IMR-90 (cell line): ENCODE measurements at places on chromosomes 12 and 14. TPM values are rescaled to one million over a fixed set of nuclear protein-coding genes. Genes with fewer than 3 reads are reported as not detected.

DNA sequence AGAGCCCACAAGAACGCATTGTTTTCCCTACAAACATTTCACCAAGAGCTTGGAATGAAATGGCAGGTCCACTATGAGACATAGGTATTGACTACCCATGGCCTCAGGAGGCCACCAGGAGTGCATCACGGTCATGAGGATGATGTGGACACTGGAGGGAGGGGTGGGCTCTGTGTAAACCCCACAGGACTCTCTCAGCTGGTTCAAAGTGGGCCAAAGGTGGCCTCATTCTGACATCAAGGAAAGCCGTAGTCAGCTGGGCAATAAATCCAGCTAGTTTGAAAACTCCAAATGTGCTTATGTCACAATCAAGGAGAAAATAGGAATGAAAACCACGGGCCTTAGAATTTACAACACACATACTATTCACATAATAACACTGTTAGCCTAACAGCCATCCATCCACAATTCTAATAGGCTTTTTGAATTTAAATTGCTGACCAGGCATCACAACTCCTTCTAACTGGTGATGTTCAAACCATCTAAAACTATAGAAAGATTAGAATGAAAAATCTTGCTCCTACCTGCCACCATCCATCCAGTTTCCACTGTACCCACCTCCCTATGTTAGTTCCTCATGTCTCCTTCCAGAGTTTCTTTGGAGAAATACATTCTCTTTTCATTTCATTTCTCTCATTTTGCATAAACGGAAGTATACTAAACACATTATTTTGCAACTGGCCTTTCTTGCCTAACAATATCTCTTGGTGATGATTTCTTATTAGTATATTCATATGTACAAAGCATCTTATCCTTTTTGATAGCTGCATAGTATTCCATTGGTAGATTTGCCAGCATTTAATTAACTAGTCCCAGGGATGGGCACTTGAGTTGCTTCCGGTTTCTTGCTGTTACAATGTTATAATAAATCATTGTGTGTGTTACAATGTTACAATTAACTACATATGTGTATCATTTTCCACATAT lies 21.5 kb downstream of the CMKLR1 start:
- no peak for DNase-seq

DNA sequence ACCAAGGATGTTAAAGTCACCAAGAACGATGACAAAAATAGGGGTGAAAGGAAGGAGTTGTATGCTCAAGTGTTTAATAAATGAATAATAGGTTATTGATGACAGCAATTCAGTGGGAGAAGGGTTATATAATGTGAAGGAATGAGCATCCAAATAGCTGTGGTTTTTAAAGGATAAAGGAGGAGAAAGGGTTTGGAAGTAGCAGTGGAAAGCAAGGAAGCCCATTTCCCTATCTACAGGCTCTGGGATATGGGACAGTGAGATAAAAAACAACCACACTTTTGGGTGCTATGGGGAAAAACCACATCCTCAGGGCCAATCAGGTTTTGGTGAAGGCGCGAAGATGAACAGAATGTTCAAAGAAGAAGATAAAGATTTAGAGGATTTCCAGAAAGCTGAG lies 258.6 kb downstream of the ZFP36L1 start:
- no peak for DNase-seq

The SIX6 gene
- not detected in 2 replicates for polyA plus RNA-seq

DNA sequence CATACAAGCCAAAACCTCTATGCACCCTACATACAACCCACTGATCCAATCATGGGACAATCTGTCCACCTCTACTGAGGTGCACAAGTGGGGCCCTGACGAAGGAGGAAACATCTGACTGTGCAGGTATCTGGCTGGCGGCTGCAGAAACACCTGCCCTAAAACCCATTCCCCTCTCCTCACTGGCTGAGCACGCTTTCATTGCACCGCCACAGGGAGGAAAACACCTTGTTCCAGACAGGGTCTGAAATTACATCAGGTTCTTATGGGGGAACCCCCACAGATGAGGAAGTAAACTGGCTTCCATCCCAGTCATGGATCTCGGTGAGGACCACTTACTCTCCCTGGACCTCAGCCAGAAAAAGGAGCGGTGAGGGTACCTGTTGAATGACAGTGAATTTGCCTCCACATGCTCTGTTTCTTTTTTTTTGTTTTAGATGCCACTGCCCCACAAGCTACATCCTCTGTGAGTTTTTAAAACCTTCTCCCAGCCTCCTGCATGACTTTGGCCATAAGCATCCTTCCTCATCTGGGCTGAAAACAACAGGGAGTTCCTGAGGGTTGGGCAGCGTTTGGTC lies 23.8 kb upstream of the DGLUCY start:
- DNase-seq: no peak

GRCh38 chr14:90568405-90568804 lies 171.6 kb downstream of the CALM1 start:
- no peak for DNase-seq

GRCh38 chr12:130633771-130634170 lies 82.3 kb downstream of the RIMBP2 start:
- DNase-seq: no peak

The IKZF4 gene
- polyA plus RNA-seq: 6.6 and 7.1 TPM in 2 replicates

- no peak for DNase-seq
These were observed 2.9 kb downstream of the TMEM229B start for GRCh38 chr14:67485501-67486095.

The ZDHHC22 gene
- polyA plus RNA-seq: not detected in 2 replicates

DNA sequence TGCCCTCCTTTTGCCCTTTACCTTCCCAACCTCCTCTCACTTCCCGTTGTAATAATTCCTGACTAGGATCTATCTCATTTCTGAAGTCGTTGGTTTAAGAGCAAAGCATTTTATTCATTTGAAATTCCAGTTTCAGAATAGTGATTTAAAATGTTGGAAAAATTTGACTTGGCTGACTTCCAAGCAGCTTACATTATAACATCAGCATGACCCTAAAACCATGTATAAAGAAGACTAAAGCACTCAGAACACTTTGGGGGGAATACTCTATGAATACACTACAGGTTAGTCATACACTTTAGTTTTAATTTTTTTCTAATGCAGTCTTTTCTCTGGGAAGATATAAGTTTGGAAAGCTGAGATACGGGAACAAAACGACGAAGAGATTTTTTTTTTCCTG lies 161.1 kb downstream of the BTG1 start:
- DNase-seq: peak; percentile 86

GRCh38 chr12:3533703-3534386 lies 42.8 kb downstream of the PRMT8 start:
- no peak for DNase-seq

GRCh38 chr14:95092723-95093122 lies 64.6 kb downstream of the DICER1 start:
- DNase-seq: no peak

The SLC5A8 gene
- not detected in 2 replicates for polyA plus RNA-seq

DNA sequence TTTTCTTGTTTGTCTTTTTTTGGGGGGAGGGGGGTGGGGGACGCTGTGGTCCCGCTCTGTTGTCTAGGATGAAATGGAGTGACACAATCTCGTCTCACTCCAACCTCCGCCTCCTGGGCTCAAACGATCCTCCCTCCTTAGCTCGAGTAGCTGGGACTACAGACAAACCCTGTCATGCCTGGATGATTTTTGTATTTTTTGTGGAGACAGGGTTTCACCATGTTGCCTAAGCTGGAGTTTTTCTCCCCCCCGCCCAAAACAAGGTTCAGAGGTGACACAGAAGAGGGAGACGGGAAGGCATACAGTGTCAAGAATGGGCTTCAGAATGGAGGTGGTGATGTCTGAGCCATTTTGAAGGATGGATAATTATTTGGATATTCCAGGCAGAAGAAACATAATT lies 116.9 kb upstream of the ATF1 start:
- DNase-seq: no peak

GRCh38 chr14:70415788-70416187 lies 1.1 kb downstream of the SYNJ2BP start:
- DNase-seq: no peak

GRCh38 chr12:10018386-10018785 lies 8.0 kb downstream of the CLEC12B start:
- peak; percentile 60 for DNase-seq

The OR6C75 gene
- not detected in 2 replicates for polyA plus RNA-seq

The SMIM41 gene
- not detected in 2 replicates for polyA plus RNA-seq

The TSPAN19 gene
- polyA plus RNA-seq: not detected in 2 replicates

- DNase-seq: no peak
These were observed 669.2 kb downstream of the DIO2 start for GRCh38 chr14:79542121-79542520.

DNA sequence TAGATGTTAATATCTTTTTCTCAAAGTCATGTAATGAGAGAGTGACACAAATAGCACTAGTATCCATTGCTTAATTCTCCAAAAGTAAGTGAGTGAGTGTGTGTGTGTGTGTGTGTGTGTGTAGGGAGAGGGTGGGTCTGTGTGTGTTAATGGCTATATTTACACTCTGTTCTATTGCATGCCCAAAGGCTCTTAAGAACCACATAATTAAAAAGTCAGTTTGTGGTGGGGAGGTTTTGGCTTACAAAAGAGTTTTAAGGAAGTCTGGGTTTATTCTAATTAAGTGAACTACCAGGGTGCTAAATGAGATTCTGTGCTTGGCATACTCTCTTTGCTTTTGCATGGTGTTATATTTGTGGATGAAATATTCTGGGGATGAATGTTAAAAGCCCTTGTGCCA lies 1897.6 kb upstream of the FLRT2 start:
- no peak for DNase-seq

The VWF gene
- 0.09 and 0.10 TPM in 2 replicates for polyA plus RNA-seq

- no peak for DNase-seq
These were observed 85.6 kb upstream of the PPP4R3A start for GRCh38 chr14:91595736-91596135.

GRCh38 chr12:120581998-120582397 lies 796 bp upstream of the POP5 start:
- peak; percentile 10 for DNase-seq

- no peak for DNase-seq
These were observed 70.2 kb downstream of the STXBP6 start for GRCh38 chr14:24979725-24980239.

GRCh38 chr12:42442888-42443287 lies 116.9 kb downstream of the PPHLN1 start:
- no peak for DNase-seq

- no peak for DNase-seq
These were observed 40.0 kb downstream of the KIF21A start for GRCh38 chr12:39402922-39403321.
